ENCODE measurements at places on chromosomes 11 and 22.
A peak's percentile ranks its signal among the peaks of the same experiment; 100 is the strongest.

DNA sequence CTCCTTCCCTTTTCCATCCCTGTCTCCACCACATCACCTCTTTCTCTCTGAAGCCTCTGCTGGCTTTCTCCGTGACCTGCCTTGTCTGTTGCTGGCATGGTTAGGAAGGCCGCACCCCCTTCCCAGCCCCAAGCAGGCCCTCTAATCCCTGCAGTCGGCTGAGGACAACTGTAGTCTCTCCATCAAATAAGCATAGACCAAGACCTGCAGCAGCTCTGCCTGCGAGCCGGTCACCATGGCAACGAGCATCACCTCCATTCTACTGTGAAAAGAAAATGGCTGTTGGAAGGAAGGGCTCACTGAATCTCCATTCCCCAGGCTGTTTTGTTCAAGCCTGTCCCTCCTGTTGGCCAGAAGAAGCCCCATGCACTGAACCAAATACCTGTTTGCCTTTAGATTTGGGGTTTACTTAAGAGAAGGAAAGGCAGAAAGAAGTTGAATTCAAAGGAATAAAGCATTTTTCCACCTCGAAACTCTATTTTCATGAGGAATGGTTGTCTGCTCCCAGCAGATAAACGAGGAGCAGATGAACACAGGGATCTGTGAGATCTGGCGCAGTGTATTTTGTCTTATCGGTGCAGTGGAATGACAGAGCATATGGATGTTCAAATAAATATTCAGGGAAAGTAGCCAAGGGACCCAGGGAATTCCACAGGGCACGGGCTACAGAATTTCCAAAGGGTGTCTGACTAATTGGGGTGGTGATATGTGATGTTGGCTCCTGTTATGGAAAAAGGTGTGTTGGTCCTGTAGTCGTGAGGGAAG is 113.1 kb upstream of the TTC12 start:
- no peak for DNase-seq

DNA sequence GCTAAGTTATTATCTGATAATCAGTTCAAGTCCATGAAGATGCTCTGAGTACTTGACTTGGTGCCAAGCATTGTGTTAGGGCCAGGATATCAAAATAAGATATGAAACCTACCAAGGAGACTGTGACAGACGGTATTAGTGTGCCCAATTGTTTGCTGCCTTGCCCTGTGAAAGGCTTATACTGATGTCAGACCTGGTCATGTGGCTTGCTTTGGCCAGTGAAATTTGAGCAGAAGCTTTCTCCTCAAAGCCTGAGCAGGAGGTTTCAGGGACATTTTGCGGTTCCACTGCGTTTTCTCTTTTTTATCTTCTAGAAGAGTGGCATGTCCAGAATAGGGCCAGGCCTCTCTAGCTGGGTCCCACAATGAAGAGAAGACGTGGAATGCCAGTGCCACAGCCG is 15.8 kb upstream of the PKNOX2 start:
- DNase-seq, result no peak

DNA sequence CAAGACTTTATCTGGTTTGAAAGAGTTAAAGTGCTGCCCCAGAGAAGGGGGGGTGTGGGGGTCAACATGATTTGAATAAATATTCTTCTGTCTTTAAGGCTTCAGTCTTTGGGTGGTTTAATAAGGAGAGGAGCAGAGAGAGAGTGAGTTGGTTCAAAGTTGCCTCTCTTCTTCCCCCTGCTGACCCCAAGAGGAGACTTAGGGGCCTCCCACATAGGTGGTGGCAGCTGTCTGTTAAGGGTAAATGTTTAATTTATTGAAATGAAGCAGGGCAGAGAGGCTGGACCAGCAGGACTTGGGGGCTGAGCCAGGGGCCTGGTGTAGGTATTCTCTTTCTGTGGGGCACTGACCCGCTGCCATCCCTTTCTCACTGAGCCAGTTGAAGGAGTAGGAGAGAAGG is 5.5 kb downstream of the POU2F3 start:
- DNase-seq, result no peak

GRCh38 chr11:105232021-105232420 is 92.5 kb upstream of the CARD18 start:
- DNase-seq, result no peak

GRCh38 chr11:126839496-126839895 is 161.1 kb downstream of the KIRREL3 start:
- no peak for DNase-seq

- DNase-seq, result no peak
These were observed 117.4 kb downstream of the RRM1 start for GRCh38 chr11:4211991-4212390.

- DNase-seq, result peak; percentile 5
These were observed 324.0 kb upstream of the PLET1 start for GRCh38 chr11:112584672-112585071.

All from activated naive CD8-positive, alpha-beta T cell treated with anti-CD3 and anti-CD28 coated beads, Interleukin-2, amount 50 U/mL, for 24 hours (primary cell).